ENCODE measurements at places on chromosomes 1 and 21. TPM values are rescaled to one million over a fixed set of nuclear protein-coding genes. Genes with fewer than 3 reads are reported as not detected.

The TLCD4 gene
- total RNA-seq, result 30.5 TPM

The TEX50 gene
- total RNA-seq, result not detected

The CORT gene
- total RNA-seq, result 0.50 TPM

The TMEM54 gene
- 123 TPM for total RNA-seq

The C1orf116 gene
- total RNA-seq, result 3.7 TPM

The RNF223 gene
- not detected for total RNA-seq

The NT5C1A gene
- total RNA-seq, result 0.43 TPM

The INSRR gene
- 1.3 TPM for total RNA-seq

The KIF17 gene
- total RNA-seq, result 60.8 TPM

The ZNF695 gene
- total RNA-seq, result 0.19 TPM

The MTARC2 gene
- total RNA-seq, result 28.0 TPM

The AMPD1 gene
- total RNA-seq, result not detected

The GBP6 gene
- total RNA-seq, result not detected

The TACSTD2 gene
- 0.32 TPM for total RNA-seq

The GSTM5 gene
- 3.0 TPM for total RNA-seq

The GBP5 gene
- 31.0 TPM for total RNA-seq

The MROH9 gene
- not detected for total RNA-seq

The CLDN19 gene
- total RNA-seq, result 0.91 TPM

The HSPA6 gene
- 2.4 TPM for total RNA-seq

The ADCY10 gene
- 0.23 TPM for total RNA-seq

The HMCN1 gene
- total RNA-seq, result 3.0 TPM

The KCNC4 gene
- total RNA-seq, result 14.3 TPM
